NCI-H226 (cell line): ENCODE measurements at places on chromosomes 2 and 18.

GRCh38 chr2:128311216-128311754 is 7.4 kb downstream of the HS6ST1 start:
- no peak for DNase-seq

DNA sequence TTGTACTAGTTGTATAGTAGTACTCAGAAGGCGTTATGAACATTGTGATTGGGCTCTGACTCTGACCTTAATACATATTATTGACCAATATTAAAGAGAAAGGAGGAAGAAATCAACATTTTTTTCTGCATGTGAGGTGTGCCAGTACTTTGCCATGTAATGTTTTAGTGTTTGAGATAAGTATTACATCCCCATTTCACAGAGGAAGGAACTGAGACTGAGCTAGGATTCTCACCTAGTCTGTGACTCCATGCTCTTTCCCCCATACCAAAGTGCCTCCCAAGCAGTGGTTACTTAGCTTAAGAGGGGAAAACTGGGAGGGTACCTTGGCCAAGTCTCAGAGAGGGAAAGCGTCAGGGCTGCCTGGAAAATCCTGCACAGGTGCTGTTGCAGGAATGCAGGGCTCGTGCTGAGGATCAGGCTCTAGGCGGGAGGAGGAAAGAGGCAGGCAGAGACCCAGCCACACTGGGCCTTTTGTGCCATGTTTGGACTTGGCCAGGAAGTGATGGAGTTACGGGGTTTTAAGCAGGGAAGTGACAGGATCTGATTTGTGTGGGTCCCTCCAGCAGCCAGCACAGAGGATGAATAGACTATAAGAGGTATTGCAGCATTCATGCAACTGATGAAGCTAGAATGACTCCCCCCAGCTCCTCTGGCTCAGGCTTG is 1.7 kb downstream of the PNKD start:
- no peak for DNase-seq

DNA sequence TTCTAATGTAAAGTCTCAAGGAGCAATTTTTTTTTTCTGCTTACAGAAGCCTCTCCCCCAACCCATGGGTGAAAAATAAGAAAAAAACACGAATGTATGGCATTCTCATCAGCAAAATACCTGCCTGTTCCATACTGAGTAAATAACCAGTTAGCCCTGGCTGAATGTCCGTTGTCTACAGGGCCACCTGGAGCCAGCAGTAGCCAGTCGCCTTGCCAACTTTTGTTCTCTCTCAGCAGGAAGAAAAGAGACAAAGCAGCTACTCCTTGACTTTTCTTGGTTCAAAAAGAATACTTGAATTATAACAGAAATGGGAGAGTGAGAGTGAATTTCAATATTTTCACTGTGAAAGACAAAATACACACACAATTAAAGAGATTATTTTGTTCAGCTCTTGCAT is 532.9 kb upstream of the CRIM1 start:
- no peak for DNase-seq

DNA sequence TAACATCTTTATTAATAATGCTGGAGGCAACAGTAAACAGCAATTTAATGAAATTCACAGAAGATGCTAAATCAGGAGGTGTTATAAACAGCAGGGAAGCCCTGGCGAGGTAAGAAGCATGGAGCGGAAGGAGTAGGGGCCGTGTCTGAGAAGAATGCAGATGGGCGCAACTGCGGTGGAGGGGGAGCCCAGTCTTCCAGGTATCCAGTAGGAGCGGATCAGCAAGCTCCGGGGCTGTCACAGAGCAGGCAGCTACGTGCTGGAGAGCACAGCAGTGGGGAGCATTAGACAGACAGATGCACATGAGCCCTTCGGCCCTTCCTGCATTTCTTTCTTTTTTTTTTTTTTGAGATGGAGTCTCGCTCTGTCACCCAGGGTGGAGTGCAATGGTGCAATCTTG is 82.3 kb downstream of the SH3RF3 start:
- no peak for DNase-seq

DNA sequence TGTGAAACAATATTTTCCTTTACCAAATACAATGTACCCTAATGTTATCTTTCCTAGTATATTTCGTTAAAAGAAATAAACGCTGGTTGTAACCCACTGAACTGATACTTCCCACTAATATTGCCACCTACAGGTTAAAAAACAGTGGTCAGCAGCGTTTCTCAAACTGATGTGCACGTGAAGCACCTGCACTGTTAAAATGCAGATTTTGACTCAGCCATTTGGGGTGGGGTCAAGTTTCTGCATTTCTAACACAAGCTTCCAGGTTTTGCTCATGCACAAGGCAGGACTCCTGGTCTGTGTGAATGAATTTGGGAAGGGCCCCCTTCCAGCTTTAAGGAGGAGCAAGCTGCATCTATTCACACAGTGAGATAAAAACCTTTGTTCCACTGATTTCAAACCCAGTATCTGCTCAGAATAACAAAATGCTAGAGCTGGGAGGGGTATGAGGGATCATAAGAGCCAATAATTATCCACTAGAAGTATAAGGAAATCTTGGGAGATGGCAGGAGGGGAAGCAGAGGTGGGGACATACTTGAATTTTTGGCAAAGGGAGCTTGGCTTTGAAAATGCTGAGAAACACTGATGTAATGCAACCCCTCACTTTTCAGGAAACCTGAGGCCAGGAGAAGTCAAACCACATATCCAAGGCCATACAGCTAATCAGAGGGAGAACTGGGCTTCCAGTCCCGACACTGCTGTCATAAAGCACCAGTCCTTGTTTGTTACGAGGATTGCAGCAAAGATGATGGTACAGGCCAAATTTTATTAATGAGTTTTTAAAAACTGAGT is 116.2 kb downstream of the RBMS1 start:
- peak; percentile 47 for DNase-seq

GRCh38 chr18:13303756-13304364 is 85.3 kb downstream of the LDLRAD4 start:
- no peak for DNase-seq

DNA sequence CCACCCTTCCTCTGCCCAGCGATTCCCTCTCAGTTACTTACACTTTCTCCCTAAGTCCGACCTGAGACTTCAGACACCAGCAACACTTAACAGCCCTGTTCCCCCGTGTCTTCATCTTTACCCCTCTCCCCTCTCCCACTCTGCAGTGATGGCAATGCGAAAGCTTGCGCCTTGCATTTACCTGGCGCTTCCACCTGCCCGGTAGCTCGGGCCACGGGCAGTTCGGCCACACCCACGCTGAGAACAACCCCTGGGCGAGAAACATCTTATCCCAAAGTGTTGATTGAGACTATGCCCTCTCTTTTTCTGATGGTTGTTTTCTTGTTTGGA is 558 bp downstream of the DNAJC10 start:
- DNase-seq, result no peak

DNA sequence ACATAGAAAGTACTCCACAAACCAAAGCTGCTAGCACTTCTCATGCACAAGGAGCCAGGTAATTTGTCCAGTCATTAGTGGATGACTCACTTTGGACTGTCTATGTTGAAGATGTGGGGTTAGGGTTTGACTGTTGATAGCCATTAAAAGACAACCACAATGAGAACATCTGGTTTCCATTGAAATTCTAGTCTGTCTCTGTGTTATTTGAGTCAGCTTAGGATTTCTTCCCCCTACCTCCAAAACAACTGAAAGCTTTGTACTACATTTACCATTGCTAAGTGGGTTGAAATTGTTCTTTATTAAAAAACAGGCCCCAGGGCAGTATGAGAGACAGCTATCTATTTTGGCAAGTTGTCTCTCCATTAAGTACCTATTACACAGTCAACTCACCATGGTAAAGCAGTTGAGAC is 50.2 kb upstream of the ANKRD44 start:
- DNase-seq, result no peak

GRCh38 chr2:241459520-241459919 is 48.9 kb downstream of the STK25 start:
- no peak for DNase-seq

DNA sequence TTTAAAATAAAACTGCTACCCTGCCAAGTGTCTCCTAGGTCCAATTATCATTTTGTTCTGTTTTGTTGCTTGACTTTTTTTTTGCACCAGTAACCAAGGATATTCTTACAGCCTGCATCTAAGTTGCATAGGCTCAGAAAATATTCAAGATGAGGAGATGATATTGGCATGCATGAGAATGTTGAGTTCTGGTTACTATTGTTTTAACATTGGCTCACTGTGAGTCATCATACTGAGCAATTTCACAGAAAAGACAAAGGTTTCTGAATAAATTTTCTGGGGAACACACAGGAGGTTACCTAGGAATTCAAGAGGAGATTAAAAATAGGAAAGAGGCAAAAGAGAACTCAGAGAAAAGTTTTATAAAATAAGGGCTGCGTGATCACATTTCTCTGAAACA is 84.8 kb upstream of the POU3F3 start:
- no peak for DNase-seq

DNA sequence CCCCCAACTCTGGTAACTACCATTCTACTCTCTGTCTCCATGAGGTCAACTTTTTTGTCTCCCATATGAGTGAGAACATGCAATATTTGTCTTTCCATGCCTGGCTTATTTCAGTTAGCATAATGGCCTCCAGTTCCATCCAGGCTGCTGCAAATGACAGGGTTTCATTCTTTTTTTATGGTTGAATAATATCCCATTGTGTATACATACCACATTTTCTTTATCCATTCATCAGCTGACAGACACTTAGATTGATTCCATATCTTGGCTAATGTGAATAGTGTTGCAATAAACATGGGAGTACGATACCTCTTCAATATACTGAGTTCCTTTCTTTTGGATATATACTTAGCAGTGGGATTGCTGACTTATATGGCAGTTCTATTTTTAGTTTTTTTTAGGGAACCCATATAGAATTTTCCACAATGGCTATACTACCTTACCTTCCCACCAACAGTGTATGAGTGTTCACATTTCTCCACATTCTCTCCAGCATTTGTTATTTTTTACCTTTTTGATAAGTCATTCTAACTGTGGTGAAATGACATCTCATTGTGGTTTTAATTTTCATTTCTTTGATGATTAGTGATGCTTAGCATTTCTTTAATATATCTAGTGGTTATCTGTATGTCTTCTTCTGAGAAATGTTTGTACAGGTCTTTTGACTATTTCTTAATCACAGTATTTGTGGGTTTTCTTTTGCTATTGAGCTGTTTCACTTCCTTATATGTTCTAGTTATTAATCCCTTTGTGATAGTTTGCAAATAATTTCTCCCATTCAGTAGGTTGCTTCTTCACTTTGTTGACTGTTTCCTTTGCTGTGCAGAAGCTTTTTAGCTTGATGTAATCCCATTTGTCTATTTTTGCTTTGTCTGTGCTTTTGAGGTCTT is 112.2 kb downstream of the SRBD1 start:
- DNase-seq, result no peak

GRCh38 chr2:168550670-168551069 is 94.6 kb downstream of the CERS6 start:
- no peak for DNase-seq

DNA sequence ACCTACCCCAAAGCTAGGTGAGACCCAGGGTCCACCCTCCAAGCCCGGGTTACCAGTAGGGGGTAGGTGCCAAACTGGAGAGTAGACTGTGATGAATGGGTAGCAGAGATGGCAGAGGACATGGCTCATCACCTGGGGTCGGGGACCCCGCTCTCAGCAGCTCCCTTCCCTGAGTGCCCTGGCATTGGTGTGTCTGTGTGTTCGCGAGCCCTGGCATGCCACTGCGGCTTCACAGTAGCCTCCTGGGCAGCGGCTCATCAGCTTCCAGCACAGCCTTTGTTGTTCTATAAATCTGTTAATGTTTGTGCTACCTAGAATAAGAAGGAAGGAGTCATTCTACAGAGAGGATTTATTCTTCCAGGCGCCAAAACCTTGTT is 62.6 kb upstream of the ALPP start:
- no peak for DNase-seq

DNA sequence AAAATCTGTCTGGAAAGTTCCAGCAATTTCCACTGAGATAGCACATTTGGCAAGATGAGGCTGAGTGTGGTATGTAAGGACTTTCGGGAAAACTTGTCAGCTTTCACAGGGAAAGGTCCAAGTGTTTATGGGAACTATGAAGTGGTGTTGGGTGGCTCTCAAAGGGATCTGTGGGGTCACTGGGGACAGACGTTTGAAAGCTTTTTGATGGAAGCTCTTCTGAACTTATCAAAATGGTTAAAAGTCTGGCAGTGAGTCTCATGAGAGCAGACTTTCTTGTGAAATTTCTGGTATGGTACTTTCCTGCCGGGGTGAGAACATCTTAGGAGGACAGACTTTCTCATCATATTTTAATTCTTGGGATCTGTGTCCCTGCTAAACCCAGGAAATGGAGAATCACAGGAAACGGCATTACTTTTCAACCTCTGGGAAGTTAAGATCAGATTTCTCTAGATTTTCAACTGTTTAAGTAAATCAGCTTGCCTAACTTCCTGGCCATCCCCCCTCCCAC is 546.3 kb upstream of the ZEB2 start:
- no peak for DNase-seq

DNA sequence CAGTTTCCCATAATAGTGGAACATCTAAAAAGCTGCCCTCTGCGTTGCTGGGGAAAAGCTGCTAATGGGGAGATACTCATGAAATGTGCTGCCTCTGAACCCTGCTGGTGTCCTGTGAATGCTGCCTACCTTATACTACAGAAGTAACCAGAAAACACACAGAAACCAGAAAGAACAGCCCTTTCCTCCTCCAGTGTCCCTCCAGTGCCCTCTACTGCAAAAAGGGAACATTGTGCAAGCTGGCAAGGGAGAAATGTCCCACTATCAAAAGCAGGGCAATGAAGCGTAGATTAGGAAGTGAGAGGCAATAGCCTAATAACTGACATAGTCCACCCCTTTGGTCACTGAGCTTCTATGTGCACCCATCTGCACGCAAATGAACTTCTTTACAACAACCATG is 162.7 kb upstream of the ETAA1 start:
- peak; percentile 6 for DNase-seq

DNA sequence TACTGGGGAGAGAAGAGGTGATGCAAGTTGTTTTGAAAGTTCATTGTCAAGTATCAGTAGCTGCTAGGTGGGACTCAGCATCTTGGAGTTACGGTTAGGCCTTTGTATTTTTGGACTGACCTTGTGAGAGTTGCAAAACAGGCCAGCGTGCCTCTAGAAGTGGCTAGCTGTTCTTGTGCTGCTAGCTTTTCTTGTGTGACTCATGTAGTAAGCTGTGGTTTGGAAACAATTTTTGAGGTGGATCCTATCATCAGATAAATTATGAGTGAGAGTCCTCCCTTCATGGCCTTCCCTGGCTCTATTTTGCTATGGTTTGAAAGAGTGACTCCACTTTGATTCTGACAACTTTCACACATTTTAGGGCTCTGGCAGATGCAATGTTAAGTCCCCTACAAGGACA is 409.2 kb upstream of the HS6ST1 start:
- peak; percentile 77 for DNase-seq
